Endothelial cell (in vitro differentiated cells): ENCODE measurements at places on chromosomes 3 and 15.

DNA sequence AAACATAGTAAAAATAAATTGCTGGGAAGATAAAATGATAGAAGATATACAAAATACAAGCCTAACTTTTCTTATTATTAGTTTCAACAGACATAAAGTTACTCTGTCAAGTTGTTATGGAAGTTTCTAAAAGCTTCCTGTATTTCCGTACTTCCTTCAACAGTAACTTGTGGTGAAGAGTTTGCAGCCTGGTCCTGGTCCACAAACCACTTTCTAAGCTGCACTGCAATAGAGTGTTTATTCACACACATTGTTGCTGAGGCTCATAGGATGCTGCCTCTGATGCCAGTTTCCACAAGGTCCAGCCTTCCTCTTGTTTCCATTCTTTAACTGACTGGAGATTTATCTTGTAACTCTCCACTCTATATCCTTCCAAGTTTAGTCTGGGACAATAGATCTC is 39.4 kb upstream of the KY start:
- no peak for DNase-seq

DNA sequence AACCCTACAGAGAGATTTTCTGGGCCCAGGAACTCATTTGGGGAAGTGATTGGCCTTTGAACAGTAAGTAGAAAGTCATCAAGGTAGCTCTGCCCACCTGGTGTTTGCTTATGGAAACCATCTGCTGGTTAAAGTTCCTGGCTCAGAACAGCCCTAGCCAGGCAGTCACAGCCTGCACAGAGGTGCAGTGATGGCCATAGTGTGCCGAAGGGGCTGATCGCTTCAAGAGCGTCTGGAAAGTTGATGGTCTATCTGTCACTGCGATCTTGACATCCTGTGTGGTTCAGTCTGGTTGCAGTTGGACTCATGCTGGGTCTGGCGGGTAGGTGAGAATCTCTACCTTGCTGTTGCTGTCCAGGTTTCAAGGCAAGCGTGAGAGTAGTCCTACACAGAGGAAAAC is 151.6 kb downstream of the SLCO3A1 start:
- DNase-seq, result no peak

- no peak for DNase-seq
Observed at GRCh38 chr3:23832523-23832922, 26.8 kb downstream of the UBE2E1 start.

GRCh38 chr15:81334768-81335435 is 11.0 kb upstream of the STARD5 start:
- no peak for DNase-seq

DNA sequence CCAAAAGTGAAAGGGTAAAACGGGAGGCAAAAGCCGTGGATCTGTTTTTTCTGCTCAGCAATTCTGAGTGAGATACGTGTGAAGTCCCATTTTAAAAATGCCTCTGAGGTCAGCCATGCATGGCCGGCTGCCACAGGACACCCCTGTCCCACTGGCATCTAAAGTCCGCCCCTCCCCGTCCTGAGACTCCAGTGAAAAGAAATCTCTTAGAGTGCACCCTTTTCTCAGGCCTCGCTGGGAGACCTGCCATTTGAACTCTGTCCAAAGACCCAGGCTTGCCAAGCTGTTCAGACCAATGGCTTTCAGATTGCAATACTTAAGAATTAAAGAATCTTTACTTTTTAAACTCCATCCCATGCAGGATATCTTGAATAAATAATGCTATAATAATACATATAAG is 61.0 kb upstream of the SLC24A5 start:
- no peak for DNase-seq

DNA sequence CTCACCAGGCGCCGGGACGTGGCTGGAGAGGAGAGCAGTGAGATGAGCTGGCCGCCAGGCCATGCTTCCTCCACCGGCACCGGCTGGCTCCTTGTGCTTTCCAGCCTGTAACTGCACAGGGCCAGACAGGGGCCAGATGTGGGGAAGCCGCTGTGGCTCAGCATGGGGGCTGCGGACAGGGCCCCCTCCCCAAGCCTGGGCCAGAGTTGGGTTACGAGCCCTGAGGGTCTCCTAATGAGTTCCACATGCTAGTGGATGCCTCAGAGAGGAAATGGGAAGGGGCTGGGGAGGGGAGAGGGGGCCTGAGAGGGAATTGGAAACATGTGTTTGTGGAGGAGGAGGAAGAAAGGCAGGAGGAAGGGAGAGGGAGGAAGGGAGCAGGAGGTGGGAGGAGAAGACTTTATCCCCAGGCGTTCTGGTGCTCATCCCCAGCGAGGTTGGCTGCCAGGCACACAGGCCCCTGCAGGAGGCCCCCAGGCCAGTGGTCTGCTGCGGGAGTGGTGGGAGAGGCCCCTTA is 11.7 kb upstream of the DUSP7 start:
- DNase-seq, result no peak
